Hepatocyte (in vitro differentiated cells): ENCODE measurements at places on chromosomes 11 and 22.
A peak's percentile ranks its signal among the peaks of the same experiment; 100 is the strongest.

GRCh38 chr11:83064011-83064410 is 7.7 kb downstream of the RAB30 start:
- DNase-seq = no peak

DNA sequence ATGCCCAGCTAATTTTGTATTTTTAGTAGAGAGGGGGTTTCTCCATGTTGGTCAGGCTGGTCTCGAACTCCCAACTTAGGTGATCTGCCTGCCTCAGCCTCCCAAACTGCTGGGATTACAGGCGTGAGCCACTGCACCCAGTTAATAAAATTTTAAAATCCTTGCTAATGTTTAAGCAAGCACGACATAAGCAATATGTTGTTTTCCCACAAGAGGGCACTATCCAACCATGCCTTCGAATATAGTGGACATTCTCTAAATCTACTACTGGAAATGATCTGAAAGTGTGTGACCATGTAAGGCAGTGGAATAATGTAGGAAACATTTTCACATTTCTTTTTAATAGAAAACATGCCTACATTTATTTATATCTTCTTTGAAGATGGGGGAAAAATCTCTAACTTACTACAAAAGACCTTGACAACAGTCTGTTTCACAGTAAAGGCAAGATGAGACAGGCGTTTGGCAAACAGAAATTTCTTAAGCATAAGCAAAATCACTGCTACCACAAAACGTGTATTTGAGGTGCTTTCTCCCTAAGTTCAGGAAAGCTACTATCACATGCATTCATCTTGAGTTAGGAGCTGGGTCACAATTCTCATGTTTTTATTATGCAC is 38.2 kb downstream of the PITPNB start:
- peak; percentile 79 for DNase-seq

DNA sequence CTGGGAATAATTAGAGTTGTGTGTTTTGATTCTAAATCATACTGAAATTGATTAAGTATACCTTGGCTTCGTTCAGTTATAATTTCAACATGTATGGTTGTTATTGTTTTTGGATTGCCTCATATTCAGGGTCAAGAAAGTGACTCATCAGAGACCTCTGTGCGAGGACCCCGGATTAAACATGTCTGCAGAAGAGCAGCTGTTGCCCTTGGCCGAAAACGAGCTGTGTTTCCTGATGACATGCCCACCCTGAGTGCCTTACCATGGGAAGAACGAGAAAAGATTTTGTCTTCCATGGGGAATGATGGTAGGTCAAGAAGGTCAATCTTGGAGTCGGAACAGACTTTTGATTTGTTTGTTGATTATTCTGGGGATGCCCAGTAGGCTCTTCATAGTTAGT is 40.4 kb downstream of the KMT2A start:
- no peak for DNase-seq

- DNase-seq = no peak
Measured at GRCh38 chr11:93117565-93117964, 80.2 kb downstream of the SLC36A4 start.

GRCh38 chr11:110929129-110929528 is 216.9 kb upstream of the ARHGAP20 start:
- DNase-seq = no peak

DNA sequence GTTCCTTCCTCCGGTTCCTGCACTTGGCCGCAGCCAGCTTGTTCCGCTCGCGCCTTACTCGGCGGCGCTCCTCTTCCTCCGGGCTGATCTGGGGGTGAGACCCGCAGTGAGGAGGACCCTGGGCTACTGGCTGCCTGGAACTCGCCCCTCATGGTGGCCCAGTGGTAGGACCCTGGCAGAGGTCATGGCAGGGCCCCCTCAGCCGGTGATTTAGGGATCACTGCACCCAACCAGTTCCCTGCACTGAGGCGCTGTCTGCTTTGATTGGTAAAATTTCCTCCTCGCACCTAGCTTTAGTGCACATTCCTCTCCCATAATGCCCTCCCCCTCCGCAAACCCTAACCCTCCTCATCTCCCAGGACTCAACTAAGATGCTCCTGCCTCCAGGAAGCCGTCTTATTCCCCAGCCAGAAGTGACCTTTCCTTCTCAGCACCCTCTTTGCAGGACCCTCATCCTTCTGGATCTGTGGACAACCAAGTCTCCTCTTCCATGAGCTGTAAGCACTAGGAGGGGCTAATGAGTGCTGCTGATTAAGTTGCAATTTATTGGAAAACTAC is 3.6 kb downstream of the CCDC85B start:
- no peak for DNase-seq

- DNase-seq = no peak
Measured at GRCh38 chr11:34754171-34754823, 133.4 kb downstream of the EHF start.

DNA sequence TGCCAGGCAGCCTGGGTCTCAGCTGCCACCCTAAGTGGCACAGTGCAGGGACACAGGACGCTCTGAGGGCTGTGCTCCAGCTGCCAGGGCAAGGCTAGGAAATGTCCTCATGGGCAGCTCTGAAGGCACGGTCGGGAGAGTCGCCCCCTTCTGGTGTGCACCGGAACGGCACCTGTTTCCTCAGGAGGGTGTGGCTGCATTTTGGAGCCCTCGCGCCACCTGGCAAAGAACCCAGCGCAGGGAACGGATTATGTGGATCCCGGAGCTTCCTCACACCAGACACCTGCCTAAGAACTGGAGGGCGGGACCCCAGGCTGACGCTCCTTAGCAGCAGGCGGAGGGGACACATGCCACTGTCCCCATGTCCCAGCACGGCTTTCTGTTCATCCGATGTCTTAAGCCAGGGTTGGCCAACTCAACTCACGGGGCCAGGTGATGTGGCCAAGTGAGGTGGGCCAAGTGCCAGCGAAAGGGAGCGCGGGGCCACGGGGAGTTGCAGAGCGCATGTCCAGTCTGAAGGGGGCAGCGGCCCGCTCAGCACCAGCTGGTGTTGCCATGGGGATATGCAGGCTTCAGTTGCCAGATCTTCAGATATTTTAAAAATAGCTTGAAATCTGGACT is 5.1 kb upstream of the SLC22A8 start:
- no peak for DNase-seq

DNA sequence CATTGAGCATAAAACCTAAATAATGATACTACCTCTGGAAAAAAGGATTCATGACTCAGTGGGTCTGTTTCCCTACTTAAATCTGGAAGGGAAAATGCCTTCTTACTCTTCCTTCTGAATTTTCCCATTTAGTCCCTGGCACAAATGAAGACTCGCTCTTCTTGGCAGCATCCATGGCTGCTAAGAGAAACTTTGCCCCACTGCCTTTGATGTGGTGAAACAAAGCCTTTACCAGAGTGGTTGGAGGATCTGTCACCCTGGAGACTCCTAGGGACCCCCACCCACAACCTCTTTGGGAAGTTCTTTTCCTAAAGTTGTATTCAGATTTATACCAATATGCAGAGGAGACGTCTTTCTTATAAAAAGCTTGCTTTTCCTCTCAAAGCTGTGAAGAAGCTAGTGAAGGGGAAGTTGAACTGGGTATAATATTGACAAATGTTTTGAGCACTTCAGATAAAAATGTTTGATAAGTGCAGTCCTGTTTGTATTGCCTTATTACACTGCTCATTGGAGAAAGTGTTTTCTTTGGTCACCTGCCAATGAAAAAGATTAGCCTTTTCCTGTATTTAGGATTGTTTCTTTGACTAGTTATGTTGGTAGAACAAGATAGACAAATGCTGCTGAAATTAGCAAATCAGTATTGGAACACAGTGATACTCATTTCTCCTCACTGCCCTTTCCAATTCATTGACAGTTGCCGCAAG is 77.3 kb downstream of the ARFGAP2 start:
- DNase-seq = no peak

DNA sequence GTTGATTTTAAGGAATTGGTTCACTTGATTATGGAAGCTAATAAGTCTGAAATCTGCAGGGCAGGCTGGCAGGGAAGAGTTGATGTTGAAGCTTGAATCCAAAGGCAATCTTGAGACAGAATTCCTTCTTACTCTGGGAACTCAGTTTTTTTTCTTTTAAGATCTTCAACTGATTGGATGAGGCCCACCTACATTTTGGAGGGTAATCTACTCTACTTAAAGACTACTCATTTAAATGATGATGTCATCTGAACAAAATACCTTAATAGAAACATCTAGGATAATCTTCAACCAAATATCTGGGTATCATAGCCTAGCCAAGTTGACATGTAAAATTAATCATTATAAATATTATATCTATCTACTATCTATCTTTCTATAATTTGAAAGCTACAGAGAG is 163.2 kb downstream of the PGR start:
- DNase-seq = no peak

DNA sequence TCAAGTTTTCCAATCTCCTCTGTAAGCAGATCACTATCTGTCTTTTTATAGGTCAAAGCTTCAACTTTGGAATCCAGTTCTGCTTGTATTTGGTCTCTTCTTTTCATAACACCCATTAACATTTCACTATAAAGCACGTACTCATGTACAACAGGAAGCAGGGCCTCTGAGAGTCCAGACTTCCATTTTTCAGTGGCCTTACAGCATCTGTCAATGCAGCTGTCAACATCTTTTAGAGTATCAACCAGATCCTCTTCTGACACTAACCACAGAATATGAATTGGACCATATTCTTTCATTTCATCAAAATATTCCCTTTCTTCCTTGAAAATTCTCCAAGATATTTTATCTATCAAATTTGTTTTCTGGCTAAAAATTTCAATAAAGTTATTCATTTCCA is 24.7 kb upstream of the SLN start:
- no peak for DNase-seq

DNA sequence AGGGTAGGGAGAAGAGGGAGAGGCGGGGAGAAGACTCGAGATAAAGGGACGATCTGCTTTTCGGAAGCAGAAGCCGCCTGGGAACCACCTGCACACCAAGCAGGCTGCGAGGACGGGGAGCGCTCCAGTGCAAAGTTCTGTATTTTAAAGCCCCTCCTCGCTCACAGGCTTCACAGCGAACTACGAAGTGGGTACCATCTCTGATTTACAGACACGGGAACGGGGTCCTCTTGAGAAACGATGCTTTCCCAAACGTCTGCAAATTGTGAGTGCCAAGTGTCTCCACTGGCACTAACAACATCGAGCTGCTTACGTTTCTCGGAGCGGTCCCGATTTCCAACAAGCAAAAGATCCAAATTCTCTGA is 700 bp upstream of the STX3 start:
- peak; percentile 43 for DNase-seq

GRCh38 chr11:120170741-120171261 is 32.9 kb upstream of the TRIM29 start:
- no peak for DNase-seq

DNA sequence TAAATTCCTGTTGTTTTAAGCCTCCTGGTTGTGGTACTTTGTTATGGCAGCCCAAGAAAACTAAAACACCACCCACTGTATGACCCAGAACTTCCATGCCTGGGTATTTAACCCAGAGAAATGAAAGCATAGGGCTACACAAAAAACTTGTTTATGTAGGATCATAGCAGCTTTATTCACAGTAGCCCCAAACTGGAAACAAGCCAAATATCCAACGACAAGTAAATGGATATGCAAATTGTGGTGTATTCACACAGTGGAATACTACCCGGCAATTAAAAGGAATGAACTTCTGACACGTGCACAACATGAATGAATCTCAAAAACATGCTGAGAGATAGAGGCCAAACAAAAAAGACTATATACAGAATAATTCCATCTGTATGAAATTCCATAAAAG is 62.2 kb upstream of the NAV2 start:
- no peak for DNase-seq

- peak; percentile 66 for DNase-seq
Measured at GRCh38 chr11:76228071-76228874, 22.0 kb upstream of the WNT11 start.

GRCh38 chr11:102436561-102436960 is 16.0 kb downstream of the TMEM123 start:
- DNase-seq = no peak

GRCh38 chr11:87316491-87316890 is 278.8 kb downstream of the TMEM135 start:
- no peak for DNase-seq

- DNase-seq = no peak
Measured at GRCh38 chr22:47168900-47169800, 406.7 kb downstream of the TBC1D22A start.

- no peak for DNase-seq
Measured at GRCh38 chr11:6538945-6539344, 41.9 kb downstream of the DNHD1 start.

DNA sequence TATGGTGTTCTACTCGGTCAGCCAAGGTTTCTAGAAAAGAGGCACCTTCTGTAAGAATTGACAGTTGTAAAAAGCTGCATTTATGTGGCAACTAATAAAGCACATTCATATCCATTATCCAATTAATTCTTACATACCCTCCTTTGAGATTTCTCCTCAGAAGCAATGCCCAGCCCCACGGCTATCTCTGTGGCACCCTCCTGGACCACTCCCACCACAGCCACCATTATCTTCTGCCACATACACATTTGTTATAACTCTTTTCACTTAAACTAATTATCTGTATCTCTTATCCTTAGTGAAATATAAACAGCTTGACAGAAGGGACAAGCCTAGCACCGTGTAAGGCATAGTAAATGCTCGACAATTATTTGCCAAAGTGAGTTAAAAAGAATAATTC is 48.5 kb downstream of the PAK1 start:
- no peak for DNase-seq

DNA sequence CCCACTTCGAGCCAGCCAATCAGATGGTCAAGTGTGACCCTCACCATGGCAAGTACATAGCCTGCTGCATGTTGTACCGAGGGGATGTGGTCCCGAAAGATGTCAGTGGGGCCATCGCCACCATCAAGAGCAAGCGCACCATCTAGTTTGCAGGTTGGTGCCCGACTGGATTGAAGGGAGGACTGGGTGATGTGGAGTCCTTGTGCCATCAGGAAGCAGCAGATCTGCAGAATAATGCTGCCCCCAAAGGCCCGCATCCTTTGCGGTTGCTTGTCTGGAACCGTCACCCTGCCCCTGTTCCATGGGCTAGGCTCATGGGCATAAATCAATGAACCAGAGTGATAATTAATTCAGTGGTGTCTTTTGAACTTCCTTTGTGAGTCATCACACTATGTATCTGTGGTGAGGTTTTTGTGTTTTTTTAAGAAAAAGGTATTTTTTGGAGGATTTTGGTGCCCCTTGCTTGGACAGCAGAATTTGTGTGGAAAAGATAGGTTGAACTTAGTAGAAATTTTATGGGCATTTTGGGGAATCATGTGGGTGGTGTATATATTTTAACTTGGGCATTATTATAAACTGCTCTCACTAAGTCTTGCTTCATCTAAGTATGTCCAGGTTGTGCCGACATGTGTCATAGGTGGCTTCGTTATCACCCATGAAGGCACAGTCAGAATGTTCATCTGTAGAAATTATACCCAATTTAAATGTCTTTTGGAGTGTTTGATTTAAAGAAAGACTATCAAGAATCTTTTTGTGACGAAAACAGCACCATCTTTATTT is 22.3 kb downstream of the LRRC74B start:
- no peak for DNase-seq
